ENCODE measurements at places on chromosomes 11 and 22.
A peak's percentile ranks its signal among the peaks of the same experiment; 100 is the strongest.

GRCh38 chr11:93487032-93487483 is 56.1 kb downstream of the SMCO4 start:
- no peak for DNase-seq

DNA sequence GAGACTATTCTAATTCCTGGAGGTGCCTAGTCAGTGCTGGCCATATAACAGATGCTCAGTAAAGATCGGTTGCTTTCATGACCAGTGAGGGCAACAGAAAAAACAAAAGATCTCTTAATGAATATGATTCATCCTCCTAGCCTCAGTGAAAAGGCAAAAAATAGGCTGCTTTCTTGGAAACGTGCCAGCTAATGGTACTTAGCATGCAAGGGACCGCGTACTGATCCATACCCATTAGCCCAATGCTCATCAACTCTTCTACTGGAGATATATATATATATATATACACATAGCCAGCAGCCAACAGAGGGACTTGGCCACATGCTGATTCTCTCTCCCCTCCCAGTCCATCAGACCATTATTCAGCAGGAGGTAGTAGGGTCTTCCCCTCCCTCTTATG is 320.4 kb downstream of the KIRREL3 start:
- no peak for DNase-seq

GRCh38 chr11:5336331-5336730 is 7.0 kb downstream of the OR51B5 start:
- DNase-seq, result no peak

DNA sequence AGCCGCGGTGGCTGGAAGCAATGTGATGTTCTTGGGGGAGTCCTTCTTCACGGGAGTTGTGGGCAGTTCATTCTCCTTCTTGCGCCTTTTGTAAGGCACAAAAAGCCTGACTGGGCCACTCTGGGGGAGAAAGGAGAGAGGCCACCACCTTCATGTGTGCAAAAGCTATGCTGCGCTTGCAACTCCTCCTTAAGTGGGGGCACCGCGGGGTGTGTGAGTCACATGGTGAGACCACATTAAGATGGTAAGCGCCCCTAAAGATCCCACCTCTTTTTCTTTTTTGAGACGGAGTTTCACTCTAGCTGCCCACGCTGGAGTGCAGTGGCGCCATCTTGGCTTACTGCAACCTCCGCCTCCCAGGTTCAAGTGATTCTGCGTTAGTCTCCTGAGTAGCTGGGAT is 14.1 kb downstream of the DEAF1 start:
- no peak for DNase-seq

- no peak for DNase-seq
Observed at GRCh38 chr11:62466444-62466843, 47.6 kb downstream of the SCGB1A1 start.

DNA sequence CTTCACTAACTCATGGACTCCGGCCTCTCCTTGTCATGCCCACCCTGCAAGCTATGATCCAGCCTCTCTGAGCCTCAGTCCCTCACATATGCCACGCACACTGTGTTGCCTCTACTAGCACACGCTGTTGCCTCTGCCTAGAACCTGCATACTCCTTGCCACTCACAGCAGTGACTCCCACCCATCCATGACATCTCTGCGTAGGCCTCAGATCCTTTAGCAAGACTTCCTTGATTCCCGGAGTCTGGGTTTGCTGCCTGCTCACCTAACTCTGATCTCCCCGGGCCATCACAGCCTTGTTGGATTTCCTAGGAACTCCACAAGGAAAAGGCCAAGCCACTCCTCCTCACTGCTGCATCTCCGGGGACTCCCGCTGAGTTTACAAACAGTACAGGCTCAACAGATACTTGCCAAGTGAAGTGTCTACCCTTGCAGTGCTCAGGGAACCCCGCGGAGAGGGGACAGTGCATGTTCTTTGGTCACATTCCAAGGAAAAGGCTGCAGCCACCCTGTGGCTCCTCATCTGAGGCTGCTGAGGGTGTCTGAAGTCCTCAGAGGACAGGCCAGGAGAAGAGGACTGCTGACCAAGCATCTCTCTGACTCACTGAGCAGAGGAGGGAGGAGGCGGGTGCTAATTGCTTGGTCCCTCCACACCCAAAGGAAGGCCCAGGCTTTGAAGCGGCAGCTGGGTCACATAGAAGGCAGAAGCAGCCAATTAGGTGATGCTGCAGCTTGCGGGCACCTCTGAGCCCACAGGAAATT is 42.4 kb upstream of the NAV2 start:
- peak; percentile 12 for DNase-seq

GRCh38 chr11:132357811-132358572 is 987.6 kb downstream of the NTM start:
- no peak for DNase-seq

DNA sequence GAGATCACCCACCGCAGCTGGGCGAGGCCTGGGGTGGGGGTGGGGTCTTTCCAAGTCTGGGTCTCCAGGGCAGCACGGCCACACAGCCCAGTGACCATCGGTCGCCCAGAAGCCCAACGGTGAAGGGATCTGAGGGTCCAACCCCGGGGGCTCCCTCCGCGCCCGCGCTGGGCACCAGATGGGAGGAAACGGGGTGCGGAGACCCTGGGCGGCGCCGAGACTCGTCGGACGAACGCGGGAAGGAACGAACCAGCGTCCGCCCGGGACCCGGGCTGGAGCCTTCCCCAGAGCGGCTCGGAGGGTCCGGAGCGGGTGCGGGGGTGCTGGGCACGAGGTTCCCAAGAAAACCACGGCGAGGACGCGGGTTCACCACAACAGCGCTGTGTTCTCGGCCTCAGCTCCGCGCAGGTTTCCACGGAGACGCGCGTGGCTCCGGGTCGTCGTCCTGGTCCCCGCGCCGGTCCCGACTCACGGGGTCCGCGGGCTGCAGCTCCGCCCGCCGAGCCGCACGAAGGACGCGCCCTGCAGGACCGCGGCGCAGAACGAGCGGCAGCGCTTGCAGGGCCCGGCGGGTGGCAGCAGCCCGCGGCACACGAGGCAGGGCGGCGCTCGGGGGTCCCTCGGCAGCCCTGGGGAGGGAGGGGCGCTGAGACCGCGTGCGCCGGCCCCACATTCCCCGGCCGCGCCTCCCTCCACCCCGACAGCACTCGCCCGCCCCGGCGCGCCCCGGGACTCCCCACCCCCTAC is 2.3 kb upstream of the IL17REL start:
- DNase-seq, result no peak

- DNase-seq, result no peak
Observed at GRCh38 chr11:10722307-10722706, 28.7 kb upstream of the CTR9 start.

GRCh38 chr11:110431051-110431672 is 1.4 kb downstream of the FDX1 start:
- DNase-seq, result peak; percentile 16

DNA sequence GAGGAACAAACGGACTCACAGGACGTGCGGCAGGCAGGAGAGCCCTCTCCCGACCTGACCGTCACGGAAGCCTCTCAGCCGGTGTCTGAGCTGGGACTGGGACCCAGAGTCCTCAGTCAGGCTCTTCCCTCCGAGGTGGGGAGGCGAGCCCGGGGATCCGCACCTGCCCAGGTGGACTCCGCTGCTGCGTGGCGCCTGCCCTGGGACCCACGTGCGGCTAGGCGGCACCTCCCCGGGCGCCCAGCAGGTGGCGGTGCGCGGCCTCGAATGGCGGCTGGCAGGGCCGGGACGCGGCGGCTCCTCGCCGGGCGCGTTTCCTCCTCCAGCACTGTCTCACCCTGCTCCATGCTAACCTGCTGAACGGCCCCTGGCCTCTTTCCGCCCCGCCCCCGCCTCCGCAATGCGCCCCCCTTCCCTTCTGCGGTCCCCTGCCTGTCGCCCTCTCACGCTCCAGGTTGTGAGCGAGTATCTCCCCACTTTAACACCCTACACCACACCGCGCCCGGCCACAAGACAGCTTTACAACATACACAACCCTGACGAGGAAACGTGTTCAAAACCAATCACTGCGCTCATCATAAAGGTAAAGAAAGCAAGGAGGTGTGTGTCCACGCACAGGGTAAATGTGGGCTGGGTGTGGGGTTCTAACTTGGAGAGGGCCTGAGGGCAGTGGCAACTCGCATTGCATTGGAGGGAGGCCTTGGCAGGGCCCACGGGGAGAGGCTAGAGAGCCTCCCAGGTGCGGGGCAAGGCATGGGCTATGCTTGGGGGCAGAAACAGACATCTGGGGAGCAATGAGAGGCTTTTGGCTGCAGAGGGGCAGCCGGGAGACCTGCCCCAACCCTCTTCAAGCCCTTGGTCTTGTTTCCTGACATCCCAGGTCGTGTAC is 25.9 kb upstream of the ATXN10 start:
- no peak for DNase-seq

DNA sequence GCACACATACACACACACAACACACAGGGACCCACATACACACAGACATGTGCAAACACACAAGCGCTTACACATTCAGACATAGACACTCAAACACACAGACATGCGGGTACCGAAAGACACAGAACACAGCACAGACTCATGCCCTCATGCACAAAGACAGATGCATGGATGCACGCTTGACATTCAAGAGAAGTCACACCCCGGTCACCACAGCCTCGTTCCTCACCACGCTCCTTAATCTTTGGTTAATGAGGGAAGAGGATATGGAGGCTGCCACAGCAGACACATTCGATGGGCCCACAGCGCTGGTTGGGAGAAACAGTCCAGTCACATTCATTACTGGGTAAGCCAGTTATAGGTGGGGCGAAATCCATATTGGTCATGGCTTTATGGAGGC is 51.9 kb upstream of the EIF3D start:
- DNase-seq, result no peak

DNA sequence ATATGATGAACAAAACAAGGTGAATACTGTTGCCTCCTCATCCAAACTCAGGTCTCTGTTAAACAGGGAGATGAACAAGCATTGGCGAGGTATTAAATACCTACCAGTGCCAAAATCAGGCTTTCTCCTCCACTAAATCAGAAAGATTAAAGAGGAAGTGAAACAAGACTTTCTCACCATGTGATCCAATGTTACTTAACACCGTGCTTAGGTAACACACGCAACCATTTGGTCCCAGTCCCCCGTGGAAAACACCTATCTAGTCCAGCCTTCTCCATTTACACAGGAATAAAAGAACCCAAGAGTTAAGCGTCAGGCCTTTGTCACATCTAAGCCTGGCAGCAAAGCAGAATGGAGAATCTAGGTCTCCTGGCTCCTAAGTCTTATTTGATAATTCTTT is 34.5 kb downstream of the TENM4 start:
- DNase-seq, result no peak

GRCh38 chr11:29129844-29130243 is 887.0 kb downstream of the KCNA4 start:
- peak; percentile 28 for DNase-seq

- no peak for DNase-seq
Observed at GRCh38 chr22:48955351-48956311, 872.0 kb downstream of the BRD1 start.

- no peak for DNase-seq
Observed at GRCh38 chr11:72652873-72653630, 21.2 kb downstream of the PDE2A start.

DNA sequence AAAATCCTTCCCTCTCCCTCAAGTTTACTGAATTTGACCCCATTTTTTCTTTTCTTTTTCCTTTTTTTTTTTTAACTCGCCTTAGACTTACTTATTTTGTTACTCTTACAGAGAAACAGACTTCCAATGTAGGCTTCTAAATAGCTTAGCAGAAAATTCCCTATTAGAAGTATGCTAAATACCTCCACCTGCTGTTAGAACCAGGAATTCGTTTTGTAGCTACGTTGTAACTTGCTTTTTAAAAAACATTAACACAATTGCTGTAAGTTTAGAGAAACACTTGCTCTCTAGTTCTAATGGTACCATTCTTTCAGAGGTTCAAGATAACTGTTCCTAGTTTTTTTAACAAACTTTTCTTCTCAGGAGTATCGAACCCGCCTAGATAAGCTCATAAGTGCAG is 324.2 kb downstream of the DCDC1 start:
- no peak for DNase-seq

DNA sequence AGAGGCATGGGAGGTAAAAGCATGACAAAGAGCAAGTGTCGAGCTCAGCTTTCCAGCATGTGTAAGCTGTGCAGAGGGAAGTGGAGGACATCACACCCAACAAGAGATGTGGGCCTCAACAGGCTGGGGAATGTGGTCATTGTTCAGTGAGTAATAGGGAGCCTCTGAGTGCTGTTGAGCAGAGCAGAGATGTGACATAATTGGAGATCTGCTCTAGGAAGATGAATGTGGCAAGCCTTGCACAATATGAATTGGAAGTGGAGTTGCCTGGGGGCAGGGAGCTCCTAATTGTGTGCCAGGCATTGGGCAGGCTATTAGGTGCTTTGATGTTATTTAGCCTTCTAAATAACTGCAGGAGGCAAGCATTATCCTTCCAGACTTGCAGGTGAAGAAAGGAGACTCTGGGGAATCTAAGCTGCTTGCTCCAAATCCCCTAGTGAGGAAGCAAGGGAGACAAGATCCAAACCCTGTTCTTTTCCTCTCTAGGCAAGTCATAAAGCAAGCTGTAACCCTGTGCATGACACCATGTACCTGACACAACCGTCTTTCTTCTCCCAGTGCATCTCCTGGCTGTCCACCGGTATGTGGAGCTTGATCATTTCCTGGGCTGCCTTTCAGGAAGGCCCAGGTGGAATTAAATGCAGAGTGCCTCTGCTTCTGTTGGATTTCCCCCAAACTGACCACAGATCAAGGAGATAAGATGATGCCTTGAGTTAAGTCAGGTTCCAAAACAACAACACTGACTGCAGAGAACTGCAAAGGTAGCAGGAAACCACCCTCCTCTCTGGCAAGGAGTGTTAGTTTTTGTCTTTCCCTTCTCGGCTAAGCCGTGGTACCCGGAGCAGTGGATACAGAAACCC is 221.4 kb downstream of the TENM4 start:
- DNase-seq, result no peak

DNA sequence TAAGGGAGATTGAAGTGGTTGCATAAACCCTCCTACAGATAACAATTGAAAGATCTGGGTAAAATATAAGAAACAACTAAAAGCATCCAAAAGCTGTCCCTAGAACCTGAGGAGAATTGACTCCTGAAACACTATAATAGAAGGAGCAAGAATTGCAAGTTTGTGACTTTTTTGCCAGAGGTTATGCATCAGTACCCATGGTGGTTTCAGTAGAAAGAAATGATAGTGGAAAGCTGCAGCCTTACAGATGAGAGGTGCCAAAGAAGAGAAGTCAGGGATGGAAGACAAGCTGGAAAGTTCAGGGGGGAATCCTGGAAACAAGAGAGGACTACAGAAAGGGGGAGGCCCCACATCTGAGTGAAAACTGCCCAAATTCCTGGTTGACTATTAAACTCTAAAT is 80.7 kb downstream of the PACS1 start:
- no peak for DNase-seq

- DNase-seq, result no peak
Observed at GRCh38 chr22:50563413-50564160, 868 bp upstream of the SYCE3 start.

GRCh38 chr11:11525283-11525682 is 96.5 kb downstream of the GALNT18 start:
- no peak for DNase-seq

GRCh38 chr11:35077709-35078469 is 61.1 kb upstream of the CD44 start:
- DNase-seq, result peak; percentile 77

- DNase-seq, result no peak
Observed at GRCh38 chr22:23553438-23553837, 26.7 kb downstream of the IGLL1 start.

GRCh38 chr11:47296045-47296444 is 26.1 kb downstream of the MADD start:
- no peak for DNase-seq

Measured in dermis microvascular lymphatic vessel endothelial cell (primary cell).